ENCODE measurements at places on chromosomes 2 and 18.

DNA sequence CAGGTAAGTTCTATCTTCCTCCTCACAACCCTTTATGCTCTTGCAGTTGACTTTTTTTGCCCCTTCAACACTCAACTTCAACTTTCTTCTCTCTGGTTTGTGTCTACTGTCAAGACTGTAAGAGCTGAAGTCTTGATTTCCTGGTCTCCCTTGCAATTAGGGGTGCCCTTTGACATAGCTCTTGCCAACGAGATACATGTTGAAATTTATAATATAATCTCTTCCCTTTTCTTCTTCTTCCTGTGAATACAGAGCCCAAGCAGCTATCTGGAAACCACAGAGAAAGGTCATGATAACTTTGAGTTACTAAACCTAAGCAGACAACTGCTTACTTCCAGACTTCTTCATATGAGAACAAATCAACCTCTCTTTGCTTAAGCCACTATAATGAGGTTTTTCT, 163.5 kb downstream of the MC4R start:
- DNase-seq = no peak

DNA sequence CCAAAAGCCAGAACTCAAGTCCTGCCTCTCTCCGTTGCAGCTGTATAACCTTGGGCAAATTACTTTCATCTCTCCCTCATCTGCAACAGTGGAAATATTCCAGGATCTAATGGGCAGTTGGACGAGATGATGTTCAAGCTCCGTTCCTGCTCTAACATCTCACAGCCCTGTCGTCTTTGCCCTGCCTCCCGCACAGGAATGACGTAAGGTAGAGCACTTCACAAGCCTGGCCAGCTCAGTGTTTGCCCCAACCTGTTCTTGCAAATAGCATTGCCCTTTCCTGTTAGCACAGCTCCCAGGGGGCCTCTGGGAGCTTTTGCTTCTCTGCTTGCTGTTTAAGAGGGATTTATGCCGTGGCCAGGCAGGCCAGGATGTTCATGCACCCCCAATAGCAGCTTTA, 107.9 kb downstream of the KLHL29 start:
- DNase-seq = no peak

DNA sequence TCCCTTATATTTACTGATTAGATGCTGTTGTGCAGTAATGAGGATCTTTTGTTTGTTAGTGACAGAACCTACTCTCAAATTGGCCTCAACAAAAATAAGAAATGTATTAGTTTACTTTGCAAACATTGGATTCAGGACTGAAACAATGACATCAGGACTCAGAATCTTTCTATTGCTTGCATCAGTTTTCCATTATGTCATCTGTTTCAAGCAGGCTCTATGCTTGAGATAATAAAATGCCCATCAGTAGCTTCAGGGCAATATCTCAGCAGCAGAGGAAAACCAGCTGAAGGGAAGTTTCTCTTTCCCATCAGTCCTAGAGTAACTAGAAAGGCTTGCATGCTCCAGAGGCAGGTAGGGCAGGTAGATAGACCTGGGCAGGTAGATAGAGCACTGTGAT, 375.5 kb upstream of the SLC8A1 start:
- no peak for DNase-seq

- no peak for DNase-seq
Measured at GRCh38 chr2:170819680-170820664, 3.3 kb downstream of the GAD1 start.

GRCh38 chr2:65607662-65608305, 175.4 kb upstream of the SPRED2 start:
- DNase-seq = no peak

DNA sequence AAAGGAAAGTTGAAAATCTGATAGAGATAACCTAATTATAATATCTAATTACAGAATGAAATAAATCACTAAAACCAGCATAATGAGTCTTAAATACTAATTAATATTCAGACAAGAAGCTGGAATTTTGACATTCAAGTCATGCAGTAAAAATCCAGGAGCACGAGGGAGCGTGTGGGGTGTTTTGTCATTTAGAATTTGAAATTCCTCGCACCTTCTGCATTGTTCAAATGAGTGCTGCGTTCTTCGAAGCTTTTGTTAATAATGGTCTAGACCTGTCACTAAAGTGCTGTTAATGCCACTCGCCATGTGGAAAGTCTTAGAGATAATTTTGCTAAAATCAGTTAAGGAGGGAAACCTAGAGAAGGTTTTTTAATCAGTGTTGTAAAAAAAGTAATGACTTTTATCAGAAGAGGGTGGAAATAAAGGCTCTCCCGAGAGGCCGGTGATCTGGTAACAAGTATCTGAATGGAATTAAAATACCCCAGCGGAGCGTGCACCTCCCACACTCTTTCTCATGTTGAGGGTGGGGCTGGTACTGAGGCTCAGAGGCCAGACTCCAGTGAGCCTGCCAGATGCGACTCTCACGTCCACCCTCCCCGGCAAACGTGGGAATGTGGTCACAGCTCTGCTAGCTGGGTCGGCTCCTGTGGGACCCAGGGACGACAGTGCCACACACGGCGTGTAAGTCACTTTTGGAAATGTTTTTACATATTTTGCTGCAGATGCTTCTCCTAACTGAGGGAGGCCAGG, 69.4 kb upstream of the MYT1L start:
- DNase-seq = no peak

DNA sequence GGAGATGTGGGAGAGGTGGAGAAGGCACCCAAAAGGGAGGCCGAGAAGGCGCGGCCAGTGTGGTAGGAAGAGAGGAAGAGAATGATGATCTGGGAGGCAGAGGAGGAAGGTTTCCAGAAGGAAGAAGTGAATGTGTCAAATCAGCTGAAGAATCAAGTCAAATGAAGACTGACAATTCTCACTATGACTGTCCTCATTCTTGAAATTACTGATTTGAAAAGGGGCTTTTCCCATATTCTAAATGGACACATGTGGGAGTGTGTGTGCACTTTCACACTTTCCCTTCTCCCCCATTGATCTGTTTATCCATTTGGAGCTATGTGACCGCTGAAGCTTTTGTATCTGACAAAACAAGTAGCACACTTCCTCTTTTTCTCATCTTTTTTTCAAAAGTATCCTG, 6.1 kb downstream of the AFF3 start:
- DNase-seq = no peak

GRCh38 chr2:79798776-79799175, 285.9 kb downstream of the CTNNA2 start:
- no peak for DNase-seq

DNA sequence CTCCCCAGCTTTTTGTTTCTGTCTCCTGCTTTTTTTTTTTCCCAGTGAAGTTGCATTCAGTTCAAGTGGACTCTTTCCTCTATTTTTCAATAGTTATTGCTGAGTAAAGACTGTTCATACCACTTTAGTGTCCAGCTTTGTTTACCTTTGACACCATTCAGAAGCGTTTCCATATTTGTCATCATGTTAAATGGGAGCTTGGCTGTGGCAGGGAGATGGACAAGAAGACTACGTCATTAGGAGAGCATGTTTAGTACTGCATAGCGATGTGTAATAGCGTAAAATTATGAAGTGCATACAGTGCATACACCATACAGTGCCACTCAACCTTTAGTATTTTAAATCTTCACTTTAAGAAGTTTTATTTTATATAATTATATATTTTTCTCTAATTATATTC, 655.9 kb downstream of the DCC start:
- no peak for DNase-seq

DNA sequence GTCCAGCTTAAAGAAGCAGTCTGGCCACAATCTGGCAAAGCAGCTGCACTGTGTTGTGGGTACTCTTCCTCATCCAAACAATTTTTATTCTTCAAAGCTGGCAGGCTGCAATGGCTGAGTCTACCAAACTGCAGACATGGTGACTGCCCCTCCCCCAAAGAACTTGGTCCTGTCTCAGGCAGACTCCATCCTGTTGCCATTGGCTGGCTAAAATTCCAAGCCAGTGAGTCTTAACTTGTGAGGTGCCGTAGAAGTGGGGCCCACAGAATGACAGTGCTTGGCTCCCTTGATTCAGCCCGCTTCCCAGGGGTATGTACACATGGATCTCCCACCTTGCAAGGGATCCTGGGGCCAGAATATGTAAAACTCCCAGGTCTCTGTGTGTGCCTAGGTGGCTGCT, 14.5 kb upstream of the NXPH2 start:
- no peak for DNase-seq

- no peak for DNase-seq
Measured at GRCh38 chr2:30421604-30422443, 25.2 kb upstream of the LCLAT1 start.

DNA sequence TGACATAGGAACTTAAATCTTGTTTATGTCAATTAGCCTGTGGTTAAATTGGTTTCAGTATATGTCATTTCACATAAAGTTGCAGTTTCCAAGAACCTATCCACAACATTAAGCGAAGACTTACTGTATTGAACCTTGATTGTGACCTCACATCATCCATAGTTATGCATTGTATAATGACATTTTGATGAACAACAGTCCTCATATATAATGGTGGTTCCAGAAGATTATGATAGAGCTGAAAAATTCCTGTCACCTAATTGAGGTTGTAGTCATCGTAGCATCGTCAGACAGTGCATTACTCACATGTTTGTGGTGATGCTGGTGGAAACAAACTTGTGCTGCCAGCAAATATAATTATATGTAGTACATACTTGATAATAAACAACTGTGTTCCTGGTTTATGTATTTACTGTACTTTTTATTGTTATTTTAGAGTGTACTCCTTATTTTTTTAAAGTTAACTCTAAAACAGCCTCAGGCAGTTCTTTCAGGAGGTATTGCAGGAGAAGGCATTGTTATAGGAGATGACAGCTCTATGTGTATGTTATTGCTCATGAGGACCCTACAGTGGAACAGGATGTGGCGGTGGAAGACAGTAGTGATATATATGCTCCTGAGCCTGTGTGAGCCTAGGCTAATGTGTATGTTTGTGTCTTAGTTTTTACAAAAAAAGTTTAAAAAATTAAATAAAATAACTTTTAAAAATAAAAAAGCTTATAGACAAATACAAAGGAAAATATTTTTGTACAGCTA, 56.6 kb downstream of the UBE2E3 start:
- no peak for DNase-seq

- DNase-seq = no peak
Measured at GRCh38 chr2:99485411-99485810, 4.4 kb downstream of the REV1 start.

- DNase-seq = no peak
Measured at GRCh38 chr2:102485147-102485785, 12.2 kb downstream of the SLC9A4 start.

- no peak for DNase-seq
Measured at GRCh38 chr2:230913406-230914143, 11.5 kb downstream of the GPR55 start.

DNA sequence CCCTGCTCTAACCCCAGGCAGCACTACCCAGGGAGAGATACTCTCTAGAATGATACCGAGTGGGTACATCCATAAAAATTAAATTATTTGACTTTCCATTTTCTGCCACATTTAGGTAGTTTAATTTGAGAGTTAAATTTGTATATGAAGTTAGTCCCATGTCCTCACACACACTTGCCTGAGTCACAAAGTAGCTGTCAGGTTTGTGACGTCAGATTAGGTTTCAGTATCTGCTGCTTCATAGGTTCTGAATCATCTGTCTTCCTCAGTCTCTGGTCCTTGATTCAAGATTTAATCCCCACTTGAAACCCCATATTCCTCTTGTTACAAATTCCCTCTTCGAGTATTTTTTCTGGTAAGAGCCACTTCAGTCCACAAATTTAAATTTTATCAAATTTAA, 738.6 kb upstream of the FAM98A start:
- no peak for DNase-seq

GRCh38 chr2:226609366-226609765, 190.3 kb downstream of the IRS1 start:
- DNase-seq = no peak

DNA sequence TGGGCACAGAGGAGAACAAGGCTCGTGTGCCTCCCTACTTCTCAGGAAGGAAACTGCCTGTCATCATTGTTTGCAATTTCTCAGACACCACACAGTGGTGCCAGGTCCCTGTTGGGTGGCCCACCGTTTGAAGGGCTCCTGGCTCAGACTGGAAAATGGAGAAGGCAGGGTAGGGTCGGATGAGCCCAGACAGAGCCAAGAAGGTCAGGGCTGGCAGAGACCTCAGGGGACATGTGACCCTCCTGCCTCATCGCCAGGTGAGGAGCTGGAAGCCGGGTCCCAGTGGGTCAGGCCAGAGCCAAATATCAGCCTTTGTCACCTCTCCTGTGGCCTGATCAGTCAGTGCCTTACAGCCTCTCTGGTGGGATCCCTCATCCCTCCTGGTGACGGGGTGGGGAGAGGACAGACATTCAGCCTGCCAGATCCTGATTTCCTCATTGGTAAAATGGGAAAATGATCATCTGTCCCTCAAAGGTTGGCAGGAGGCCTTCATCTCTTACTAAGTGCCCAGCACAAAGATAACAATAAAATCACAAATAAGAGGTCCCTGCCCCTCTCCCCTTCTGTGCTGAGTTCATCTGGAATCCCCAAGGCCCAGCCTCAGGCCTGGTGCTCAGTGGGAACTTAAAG, 117.6 kb downstream of the CAPN13 start:
- no peak for DNase-seq

- no peak for DNase-seq
Measured at GRCh38 chr2:227848586-227848985, 22.8 kb upstream of the DAW1 start.

- DNase-seq = no peak
Measured at GRCh38 chr2:174939046-174939445, 66.1 kb downstream of the CHN1 start.

DNA sequence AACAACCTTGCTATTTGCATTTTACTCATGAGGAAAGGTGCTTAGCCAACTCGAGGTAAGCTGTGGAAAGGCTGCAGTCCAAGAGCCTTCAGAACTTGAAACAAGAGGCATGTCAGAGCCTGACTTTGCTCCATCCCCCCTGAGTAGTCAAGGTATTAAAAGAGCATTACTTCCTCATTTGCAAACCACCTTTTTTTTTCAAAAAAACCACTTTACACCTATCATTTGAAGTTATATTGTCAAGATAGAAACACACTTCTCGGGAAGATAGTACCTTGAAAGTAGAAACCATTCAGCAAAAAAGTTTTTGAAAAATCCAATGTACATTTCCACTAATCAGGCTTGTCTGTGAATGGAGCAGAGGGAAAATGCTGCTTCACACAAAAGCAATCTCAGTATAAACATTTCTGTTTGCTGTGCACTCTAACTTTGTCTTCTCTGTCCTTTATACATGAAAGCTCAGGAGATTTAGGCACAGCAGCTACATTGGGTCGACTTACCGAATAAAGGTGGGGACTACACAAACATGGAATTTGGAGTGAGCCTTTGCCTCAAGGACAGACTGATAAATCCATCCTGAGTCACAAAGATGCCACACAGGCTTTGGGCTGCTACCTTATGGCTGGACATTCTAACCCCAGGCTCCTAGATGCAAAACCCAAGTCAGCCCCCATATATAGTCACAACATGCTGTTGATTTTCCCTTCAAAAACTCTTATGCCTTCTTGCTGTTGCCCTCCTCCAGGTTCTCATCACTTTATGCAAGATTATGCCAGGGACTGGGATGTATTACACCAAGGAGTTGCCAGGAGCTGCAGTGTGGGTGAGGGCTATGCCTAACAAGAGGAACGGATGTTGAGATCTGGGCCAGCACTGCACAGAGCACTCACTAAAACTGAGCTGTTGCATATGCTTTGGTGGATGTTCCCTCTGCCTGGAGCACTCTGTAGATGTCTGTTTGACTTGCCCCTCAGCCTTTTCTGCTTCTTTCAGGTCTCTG, 41.4 kb upstream of the EML4 start:
- no peak for DNase-seq

Data from omental fat pad (tissue), 4 donors.